ENCODE measurements at places on chromosomes 16 and 17.

- DNase-seq, result no peak
Observed at GRCh38 chr16:67015313-67015731, 13.6 kb upstream of the CBFB start.

- DNase-seq, result no peak
Observed at GRCh38 chr16:23952128-23952970, 116.6 kb downstream of the PRKCB start.

DNA sequence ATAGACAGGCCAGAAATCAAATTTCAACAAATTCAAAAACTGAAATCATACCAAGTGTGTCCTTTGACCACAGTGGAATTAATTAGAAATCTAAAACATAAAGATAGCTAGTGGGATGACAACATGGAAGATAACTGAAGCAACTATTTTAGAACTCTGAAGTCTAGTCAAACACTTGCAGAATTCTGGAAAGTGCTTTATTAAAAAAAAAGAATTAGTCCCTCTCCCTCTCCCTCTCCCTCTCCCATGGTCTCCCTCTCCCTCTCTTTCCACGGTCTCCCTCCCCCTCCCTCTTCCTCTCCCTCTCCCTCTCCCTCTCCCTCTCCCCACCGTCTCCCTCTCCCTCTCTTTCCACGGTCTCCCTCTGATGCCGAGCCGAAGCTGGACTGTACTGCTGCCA lies 6.7 kb upstream of the OR4D1 start:
- no peak for DNase-seq

- DNase-seq, result no peak
Observed at GRCh38 chr17:70271200-70271599, 101.9 kb downstream of the KCNJ2 start.

GRCh38 chr16:66604376-66605176 lies at the start of gene CMTM3:
CMTM3 (plus strand) TSS chr16:66604704; CDS start chr16:66604806, 102 bp downstream.
- DNase-seq, result no peak

Measured in AG04449 (cell line).